ENCODE measurements at places on chromosomes 13 and 19.

GRCh38 chr13:79503473-79504017, 22.6 kb downstream of the NDFIP2 start:
- DNase-seq, result no peak

DNA sequence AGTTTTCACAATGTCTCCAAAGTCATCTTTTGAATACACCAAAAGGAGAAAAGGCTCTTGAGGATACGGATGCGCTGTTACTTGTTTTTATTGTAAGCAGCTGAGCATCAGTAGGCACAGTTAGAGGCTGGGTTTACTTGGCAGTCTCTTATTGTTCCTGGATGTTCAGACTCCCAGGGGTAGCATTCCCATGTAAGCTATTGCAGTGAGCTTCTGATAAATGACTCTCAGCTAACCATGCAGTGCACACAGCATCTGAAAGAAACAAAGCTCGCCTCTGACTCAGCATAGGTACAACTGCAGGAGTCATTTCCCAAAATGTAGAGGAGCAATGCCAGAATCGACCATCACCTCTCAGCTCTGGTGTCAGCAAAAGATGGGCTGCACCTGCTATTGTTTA, 84.8 kb downstream of the DCT start:
- no peak for DNase-seq

DNA sequence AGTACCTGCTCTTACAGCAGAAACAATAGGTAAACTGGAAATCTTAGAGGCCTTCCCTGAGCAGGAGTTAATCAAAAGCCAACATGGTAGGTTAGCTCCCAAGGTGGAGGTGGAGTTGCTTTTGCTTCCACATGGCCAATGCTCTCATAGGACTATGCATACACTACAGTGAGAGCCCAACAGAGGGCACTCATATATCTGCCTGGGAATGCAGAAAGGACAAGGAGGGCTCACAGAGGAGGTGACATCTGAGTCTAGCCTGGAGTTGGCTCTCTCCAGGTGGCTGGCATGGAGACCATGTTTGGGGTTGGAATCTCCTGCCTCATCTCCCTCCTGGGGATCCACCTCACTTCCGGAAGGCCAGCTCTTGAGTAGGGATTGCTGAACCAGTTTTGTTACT, 34.6 kb downstream of the ATP8A2 start:
- DNase-seq, result no peak

DNA sequence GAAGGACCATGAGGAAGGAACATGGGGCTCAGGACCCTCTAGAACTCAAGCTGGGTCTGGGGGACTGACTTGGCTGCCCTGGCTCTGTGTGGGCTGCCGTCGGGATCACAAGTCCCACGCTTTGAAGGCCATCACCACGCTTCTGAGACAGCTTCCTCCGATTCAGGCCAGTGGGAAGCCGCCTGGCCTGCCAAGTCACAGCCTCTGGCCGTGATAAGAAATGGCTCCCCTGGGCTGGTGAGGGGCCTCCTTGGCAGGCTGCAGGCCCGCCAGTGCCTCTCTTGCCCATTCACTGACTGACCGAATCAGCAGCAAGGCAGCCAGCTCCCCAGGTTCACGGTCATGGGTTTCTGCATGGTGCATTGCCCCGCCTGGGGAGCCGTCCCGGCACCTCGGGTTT, 48.8 kb downstream of the COMP start:
- DNase-seq, result no peak

- DNase-seq, result no peak
These were observed 11.6 kb downstream of the BTBD2 start for GRCh38 chr19:2003874-2004273.

DNA sequence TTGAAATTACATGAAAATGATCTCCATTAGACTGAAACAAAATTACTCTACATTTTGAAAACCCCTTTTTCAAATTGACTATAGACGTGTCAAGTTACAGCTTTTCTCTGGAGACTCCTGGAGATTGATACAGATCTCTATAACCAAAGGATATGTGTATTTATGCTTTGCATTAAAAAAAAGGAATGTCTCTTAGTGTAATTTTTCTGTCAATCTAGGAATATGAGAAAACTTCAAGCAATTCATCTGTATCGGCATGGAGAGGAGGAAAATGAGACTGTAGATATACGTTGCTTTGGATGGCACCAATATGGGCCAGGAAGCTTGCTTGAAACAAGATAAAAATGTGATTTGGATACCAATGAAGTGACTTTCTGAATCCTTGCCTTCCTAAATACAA, 286.6 kb downstream of the PCDH9 start:
- no peak for DNase-seq

DNA sequence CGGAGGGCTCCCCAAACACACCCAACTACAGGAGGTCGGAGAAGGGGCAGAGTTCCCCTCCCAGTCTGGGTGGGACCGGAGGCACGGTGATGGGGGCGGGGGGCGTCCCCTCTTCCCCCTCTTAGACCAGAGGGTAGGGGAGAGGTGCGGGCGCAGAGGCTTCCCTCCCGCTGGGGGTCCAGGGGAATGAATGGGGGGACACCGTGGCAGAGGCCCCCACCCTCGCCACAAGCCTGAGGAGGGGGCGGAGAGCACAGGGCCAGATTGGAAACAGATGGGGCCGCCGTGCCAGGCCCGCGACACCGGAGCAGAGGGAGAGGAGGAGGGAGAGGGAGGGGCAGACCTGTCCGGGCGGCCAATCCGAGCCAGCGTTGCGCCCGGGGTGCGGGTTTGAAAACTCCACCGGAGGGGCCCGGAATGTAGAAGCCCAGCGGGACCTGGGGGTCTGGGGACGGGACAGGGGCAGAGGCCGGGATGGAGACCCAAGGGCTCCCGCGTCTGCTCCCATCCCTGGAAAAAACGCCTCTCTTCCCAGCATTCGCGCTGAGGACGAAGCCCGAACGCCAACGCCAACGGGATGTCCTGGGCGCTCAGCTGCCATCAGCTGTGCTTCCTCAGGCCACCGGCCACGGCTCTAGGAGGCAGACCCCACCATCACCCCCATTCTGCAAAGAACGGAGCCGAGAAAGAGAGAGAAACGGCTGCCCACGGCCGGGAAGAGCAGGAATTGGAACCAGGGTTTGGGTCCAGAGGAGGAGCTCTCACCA, 46.8 kb downstream of the PTPRS start:
- no peak for DNase-seq

GRCh38 chr13:74064805-74065312, 69.3 kb downstream of the KLF12 start:
- no peak for DNase-seq

DNA sequence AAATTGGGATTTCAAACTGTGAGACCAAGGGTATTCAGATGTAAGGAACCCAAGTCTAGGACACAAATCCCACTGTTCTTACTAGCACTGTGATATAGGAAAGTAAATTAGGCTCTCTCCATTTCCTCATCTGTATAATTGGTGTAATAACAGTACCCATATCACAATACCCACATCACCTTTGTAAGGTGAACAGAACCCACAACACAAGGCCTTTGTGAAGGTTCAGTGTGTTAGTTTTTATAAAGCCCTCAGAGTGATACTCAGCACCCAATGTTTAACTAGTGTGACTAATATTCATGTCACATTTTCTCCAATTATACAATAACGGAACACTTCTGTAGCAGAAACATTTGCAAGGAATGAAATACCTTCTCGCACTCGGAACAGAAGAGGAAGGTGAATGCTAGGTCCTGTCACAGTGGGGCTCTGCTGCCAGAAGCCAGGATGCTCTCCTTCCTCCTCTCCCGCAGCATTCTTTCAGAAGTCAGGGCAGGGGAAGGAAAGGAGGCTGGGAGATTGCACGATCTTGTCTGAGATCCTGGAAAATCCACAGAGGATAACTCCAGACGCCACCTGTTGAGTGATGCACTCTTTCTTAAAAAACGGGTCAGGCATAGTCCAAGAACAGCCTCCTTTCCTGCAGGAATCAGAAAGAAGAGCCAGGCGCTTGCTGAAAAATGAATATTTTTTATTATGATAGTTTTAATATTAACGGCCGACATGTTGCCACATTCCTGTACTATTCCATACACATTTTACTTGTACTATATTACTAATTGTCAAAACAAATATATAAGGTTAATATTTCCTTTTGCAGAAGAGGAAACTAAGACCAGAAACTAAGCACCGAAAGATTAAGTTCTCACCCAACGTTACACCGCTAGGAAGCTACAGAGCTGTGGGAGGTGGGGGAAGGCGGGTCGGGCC, 762 bp downstream of the ZNF45 start:
- no peak for DNase-seq

DNA sequence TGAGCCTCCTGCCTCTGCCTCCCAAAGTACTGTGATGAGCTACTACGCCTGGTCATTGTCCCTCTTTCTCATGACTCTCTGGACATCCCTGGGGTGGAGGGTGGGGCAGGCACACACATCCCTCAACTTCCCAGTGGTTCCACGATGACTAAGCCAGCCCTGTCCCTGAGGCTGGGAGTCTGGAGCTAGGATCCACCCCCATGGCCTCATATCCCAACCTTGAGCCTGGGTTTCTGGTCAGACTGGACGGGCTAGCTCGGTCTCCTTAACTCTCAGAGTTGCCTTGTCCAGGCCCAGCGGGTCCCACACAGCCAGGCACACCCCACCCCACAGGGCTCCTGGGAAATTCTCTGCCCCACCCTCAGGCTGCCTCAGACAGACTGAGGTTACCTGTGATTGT, 19.6 kb downstream of the IER2 start:
- no peak for DNase-seq

GRCh38 chr19:45443462-45444317, 20.0 kb upstream of the ERCC1 start:
- no peak for DNase-seq

- no peak for DNase-seq
These were observed 2.8 kb downstream of the FXYD3 start for GRCh38 chr19:35118268-35119020.

- DNase-seq, result no peak
These were observed 89.7 kb downstream of the RAB20 start for GRCh38 chr13:110471833-110472162.

DNA sequence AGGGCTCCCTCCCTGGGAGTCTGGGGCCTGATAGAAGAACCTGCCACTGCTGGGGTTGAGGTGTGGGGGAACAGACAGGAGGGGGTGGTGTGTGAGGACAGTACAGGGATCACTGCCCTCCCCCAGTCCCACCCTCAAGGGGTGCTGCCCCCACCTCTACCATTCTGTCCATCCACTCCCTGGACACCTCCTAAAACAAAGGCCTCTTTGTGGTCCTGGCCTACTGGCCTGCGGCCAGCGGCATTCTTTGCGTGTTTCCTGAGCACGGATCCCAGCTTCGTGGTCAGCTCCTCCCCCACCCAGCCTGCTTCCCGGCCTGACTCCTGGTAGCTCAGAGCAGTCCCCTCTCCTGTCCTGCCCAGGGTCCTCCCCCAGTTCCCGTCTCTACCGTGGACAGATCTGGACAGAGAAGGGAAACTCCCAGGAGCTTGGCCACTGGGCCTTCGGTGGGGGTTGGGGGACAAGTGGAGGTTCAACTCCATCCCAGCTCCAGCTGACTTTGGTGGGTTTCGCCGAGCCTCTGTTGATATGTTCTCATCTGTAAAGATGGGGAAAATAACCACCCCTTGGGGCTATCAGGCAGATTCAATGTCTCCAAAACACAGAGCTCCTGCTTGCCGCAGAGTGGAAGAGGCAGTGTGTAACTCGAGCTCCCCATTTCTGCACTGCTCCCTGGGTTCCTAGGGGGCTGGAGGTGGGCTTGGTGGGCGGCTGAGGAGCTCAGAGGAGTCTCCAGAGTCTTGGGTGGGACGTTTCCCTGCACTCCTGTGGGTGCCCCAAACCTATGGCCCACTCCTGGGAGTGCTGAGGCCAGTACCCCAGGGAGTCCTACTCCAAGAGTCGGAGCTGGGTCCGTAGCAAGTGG, 48.7 kb downstream of the LYL1 start:
- no peak for DNase-seq

- DNase-seq, result no peak
These were observed 490.6 kb downstream of the COG6 start for GRCh38 chr13:40146063-40146462.

- DNase-seq, result no peak
These were observed 183.7 kb downstream of the COL4A1 start for GRCh38 chr13:110123041-110123809.

DNA sequence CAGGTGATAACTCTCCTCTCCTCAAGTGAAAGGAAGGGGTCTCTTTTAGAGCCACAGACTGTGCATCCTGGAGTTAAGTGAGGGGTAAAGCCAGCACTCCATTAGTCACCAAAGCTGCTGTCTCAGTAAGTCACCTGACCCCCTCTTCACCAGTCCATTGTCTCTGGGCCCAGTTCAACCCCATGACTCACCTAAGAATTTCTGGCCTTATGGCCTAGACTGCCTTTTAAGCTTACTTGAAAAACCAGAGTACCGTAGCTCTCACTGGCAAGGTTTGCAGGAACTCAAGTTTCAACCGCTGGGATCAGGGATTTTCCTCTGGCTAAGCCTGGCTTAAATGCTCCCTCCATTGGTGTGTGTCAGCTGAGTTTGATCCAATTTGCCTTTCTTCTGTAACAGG, 23.4 kb upstream of the EID2 start:
- DNase-seq, result no peak

Data from NCI-H2081 treated with DMSO at 0.1 percent for 48 hours (cell line).